Regular cardiac myocyte (primary cell): ENCODE measurements at places on chromosomes 12 and 14. TPM values are rescaled to one million over a fixed set of nuclear protein-coding genes. Genes with fewer than 3 reads are reported as not detected.

The SART3 gene
- total RNA-seq: 49.6 and 59.2 TPM in 2 replicates

The KMT2D gene
- total RNA-seq: 19.7 and 25.9 TPM in 2 replicates

The RNF10 gene
- total RNA-seq: 95.3 and 136 TPM in 2 replicates

The KERA gene
- not detected in 2 replicates for total RNA-seq

The REM2 gene
- total RNA-seq: under 0.01 TPM in 1 of 2 replicates, not detected in the other

The PPP2R5C gene
- 91.3 and 95.8 TPM in 2 replicates for total RNA-seq

The VRTN gene
- not detected in 2 replicates for total RNA-seq

The IFI27 gene
- total RNA-seq: 55.8 and 125 TPM in 2 replicates

The FAM90A1 gene
- total RNA-seq: under 0.01 and 0.28 TPM in 2 replicates

The DLGAP5 gene
- 7.0 and 53.7 TPM in 2 replicates for total RNA-seq

The COX8C gene
- total RNA-seq: not detected in 2 replicates

The SPSB2 gene
- 3.6 and 4.2 TPM in 2 replicates for total RNA-seq

The IFNG-AS1 gene
- not detected in 2 replicates for total RNA-seq

The NTF3 gene
- total RNA-seq: 0.96 and 5.4 TPM in 2 replicates

The ITGB7 gene
- total RNA-seq: 0.19 and 0.56 TPM in 2 replicates

The CHGA gene
- under 0.01 TPM in 1 of 2 replicates, not detected in the other for total RNA-seq

The KTN1 gene
- 184 and 190 TPM in 2 replicates for total RNA-seq

The PRPH gene
- total RNA-seq: under 0.01 and 0.85 TPM in 2 replicates
